ENCODE measurements at places on chromosomes 5 and 9. TPM values are rescaled to one million over a fixed set of nuclear protein-coding genes. Genes with fewer than 3 reads are reported as not detected.
A peak's percentile ranks its signal among the peaks of the same experiment; 100 is the strongest.

DNA sequence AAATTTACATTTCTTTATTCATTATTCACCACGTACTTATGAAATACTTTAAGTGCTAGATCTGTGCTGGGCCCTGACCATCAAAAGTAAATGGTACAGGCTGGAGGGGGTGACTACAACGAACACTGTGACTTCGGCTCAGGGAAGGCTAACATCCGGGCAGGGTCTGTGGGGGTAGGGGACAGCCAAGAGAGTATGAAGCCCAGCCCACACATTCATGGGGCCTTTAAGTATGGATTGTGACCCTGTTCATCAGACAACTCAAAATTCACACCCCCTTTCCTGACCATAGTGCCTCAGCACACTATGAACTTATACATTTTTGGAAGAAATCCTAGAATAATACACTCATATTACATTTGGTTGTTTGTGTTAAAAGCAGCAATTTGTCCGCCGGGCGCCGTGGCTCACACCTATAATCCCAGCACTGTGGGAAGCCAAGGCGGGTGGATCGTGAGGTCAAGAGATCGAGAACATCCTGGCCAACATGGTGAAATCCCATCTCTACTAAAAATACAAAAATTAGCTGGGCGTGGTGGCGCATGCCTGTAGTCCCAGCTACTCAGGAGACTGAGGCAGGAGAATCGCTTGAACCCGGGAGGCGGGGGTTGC lies 33.3 kb downstream of the MORN5 start:
- no peak overlapping the region for H3K4me3 ChIP-seq
- no peak overlapping the region for H3K27ac ChIP-seq
- no peak for DNase-seq
- no peaks in the 10 kb centered on the region for H3K27me3 ChIP-seq
- no peaks in the 10 kb centered on the region for H3K4me1 ChIP-seq
- H3K36me3 ChIP-seq, result no peaks in the 10 kb centered on the region

SNCB gene
- 0.91 TPM for total RNA-seq

PDE4D gene
- total RNA-seq, result 196 TPM

TAF11L4 gene
- total RNA-seq, result not detected

DNA sequence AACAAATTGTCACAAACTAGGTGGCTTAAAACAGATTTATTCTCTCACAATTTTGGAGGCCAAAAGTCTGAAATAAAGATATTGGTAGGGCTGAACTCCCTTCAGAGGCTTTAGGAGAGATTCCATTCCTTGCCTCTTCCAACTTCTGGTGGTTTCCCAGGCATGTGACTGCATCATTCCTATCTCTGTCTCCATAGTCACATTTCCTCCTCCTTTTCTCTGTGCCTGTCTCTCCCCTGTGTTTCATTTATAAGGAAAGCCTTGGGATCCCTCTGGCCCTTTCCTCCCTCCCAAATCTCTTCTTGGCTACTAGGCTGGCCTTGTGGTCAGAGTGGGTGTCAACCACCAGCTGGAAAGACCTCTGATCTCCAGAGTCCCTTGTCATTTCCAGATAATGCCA lies 78.2 kb downstream of the SNX18 start:
- H3K4me3 ChIP-seq, result no peak overlapping the region
- no peak overlapping the region for H3K27ac ChIP-seq
- no peaks in the 10 kb centered on the region for H3K4me1 ChIP-seq

GRCh38 chr5:1793966-1794900 lies 5.4 kb downstream of the MRPL36 start:
- no peaks in the 10 kb centered on the region for H3K27me3 ChIP-seq
- peaks cover 11% of the 10 kb centered on the region for H3K4me1 ChIP-seq
- H3K27ac ChIP-seq, result peak overlapping the region; percentile 9
- H3K4me3 ChIP-seq, result peak overlapping the region; percentile 11

DNA sequence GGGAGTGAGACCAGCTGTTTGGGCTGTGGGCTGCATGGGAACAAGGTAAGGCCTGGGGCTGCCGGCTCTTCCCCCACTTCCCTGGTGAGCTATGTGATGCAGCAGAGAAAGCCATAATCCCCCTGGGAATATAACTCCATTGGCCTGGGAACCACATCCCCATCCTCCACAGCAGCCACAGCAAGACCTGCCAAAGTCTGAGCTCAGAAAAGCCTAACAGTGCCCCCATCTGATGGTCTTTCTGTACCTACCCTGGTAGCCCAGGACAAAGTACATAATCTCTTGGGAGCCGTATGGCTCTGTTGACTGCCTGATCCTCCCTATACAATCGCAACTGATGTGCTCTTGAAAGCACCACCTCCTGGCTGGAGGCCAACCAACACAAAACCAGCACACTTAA lies 432.6 kb downstream of the CDH18 start:
- no peaks in the 10 kb centered on the region for H3K27me3 ChIP-seq
- no peak for DNase-seq
- H3K4me1 ChIP-seq, result no peaks in the 10 kb centered on the region
- no peak overlapping the region for H3K4me3 ChIP-seq
- H3K36me3 ChIP-seq, result no peaks in the 10 kb centered on the region

DOK3 gene
- total RNA-seq, result 2.4 TPM

- DNase-seq, result no peak
- H3K27ac ChIP-seq, result no peak overlapping the region
- no peaks in the 10 kb centered on the region for H3K36me3 ChIP-seq
- H3K4me1 ChIP-seq, result peaks cover 8% of the 10 kb centered on the region
- no peaks in the 10 kb centered on the region for H3K27me3 ChIP-seq
These were observed 3.4 kb downstream of the DOLK start for GRCh38 chr9:128943832-128944620.

IQGAP2 gene
- total RNA-seq, result 1.2 TPM

ACER2 gene
- total RNA-seq, result 2.4 TPM

GRCh38 chr9:78860801-78861475 lies 564.0 kb downstream of the PSAT1 start:
- H3K36me3 ChIP-seq, result no peaks in the 10 kb centered on the region
- H3K4me3 ChIP-seq, result no peak overlapping the region
- no peaks in the 10 kb centered on the region for H3K27me3 ChIP-seq
- DNase-seq, result no peak
- no peaks in the 10 kb centered on the region for H3K4me1 ChIP-seq

DNA sequence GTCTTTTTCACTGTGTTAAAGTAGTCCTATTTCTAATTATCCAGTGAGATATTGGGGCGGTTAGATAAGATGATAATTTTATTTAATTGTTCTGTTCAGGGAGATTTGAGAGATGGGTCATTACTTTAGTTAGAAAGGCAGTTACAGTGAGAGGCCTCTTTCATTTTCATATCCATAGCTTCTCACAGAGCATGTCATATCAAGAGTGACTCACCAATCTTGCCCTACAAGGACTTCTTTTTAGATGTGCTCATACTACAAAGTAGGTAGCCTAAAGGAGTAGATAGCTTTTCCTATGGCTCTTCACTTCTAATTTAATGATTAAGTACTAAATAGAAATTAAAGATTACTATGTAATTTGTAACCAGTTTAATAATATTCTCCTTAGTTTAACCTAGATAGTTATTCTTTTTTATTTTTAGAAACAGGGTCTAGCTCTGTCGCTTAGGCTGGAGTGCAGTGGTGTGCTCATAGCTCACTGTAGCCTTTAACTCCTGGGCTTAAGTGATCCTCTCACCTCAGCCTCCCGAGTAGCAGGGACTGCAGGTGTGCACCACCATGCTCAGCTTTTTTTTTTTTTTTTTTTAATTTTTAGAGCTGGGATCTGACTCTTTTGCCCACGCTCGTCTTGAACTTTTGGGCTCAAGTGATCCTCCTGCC lies 71.0 kb downstream of the FER start:
- no peaks in the 10 kb centered on the region for H3K36me3 ChIP-seq
- H3K27me3 ChIP-seq, result no peaks in the 10 kb centered on the region
- peaks cover 8% of the 10 kb centered on the region for H3K4me1 ChIP-seq
- no peak for DNase-seq
- H3K27ac ChIP-seq, result no peak overlapping the region
- no peak overlapping the region for H3K4me3 ChIP-seq

- DNase-seq, result no peak
- no peak overlapping the region for H3K4me3 ChIP-seq
- H3K36me3 ChIP-seq, result no peaks in the 10 kb centered on the region
- no peaks in the 10 kb centered on the region for H3K27me3 ChIP-seq
- no peaks in the 10 kb centered on the region for H3K4me1 ChIP-seq
- H3K27ac ChIP-seq, result no peak overlapping the region
These were observed 282.4 kb upstream of the KLF9 start for GRCh38 chr9:70696694-70697335.

STXBP1 gene
- total RNA-seq, result 7.1 TPM

TAF11L10 gene
- not detected for total RNA-seq

DNA sequence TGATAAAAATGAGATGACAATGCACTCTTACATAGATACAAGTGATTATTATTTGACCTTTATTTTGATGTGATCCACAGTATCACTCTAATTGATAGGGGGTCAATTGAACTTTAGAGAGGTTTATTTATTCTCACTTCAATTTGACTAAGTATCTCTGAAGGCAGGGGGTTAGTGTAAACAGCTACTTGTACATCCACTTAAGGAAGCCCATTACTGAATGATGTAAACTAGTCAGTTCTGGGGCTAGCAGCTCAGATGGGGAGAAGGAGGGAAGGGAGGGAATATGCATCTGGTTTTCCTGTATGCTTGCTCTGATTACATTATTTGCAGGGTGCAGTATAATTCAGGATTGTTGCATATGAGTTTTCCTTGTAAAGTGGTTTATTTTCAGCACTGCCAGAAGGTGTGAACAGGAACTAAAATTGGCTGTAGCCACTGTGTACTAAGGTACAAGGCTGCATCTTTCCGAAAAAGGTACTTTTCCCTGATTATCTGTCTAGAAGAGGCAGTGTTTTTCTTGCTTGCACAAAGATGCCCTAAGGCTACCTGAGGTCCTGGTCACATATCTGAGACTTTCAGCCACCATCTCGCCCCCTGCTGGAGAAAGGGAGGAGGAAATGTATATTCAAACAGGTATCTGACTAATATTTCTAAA lies 51.2 kb downstream of the MRPS27 start:
- H3K4me3 ChIP-seq, result no peak overlapping the region
- H3K27ac ChIP-seq, result no peak overlapping the region
- H3K4me1 ChIP-seq, result peaks cover 23% of the 10 kb centered on the region
- DNase-seq, result no peak
- no peaks in the 10 kb centered on the region for H3K27me3 ChIP-seq

DNA sequence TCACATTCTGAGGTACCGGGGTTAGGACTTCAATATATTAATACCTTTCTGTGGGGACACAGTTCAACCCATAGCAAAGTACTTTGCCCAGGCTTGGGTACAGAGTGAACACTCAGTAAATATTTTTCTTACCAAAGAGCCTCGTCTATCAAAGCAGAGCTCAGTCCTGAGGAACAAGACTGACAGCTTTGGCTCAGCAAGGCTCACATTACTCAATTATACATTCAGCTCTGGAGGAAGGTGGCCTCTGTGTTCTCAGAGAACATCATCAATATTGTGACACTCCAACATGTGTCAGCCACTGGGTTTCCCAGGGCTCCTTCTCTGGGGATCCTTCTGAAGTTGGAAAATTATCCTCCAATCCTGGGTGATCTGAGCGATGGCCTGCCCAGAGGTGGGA lies 186.4 kb downstream of the NMUR2 start:
- H3K36me3 ChIP-seq, result no peaks in the 10 kb centered on the region
- DNase-seq, result no peak
- no peaks in the 10 kb centered on the region for H3K4me1 ChIP-seq
- no peaks in the 10 kb centered on the region for H3K27me3 ChIP-seq
- H3K4me3 ChIP-seq, result no peak overlapping the region
- H3K27ac ChIP-seq, result no peak overlapping the region

DNA sequence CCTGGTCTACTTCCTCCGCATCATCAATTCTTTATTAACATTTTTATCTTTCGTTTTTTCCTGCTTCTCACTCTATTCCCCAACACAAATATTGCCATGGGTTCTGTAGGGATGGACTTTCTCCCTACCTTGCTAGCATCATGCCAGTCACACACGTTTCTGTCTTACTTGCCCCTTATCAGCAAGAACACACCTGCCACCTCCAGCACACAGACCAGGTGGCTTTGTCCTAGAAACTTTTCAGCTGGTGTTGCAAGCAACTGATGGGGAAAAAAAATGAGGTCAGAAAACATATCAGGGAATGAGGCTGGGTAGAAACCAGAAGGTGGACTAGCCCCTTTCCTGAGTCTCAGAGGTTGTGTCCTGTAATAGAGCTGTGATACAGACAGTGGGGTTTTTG lies 5.8 kb downstream of the SH3RF2 start:
- no peaks in the 10 kb centered on the region for H3K36me3 ChIP-seq
- H3K27me3 ChIP-seq, result no peaks in the 10 kb centered on the region
- no peak for DNase-seq
- H3K4me1 ChIP-seq, result peaks cover 30% of the 10 kb centered on the region

PCDHA11 gene
- total RNA-seq, result 0.06 TPM

CDC25C gene
- total RNA-seq, result not detected

DMRT2 gene
- 0.52 TPM for total RNA-seq

STOM gene
- 125 TPM for total RNA-seq

STPG3 gene
- not detected for total RNA-seq

EGFL7 gene
- total RNA-seq, result 47.0 TPM

KIAA1958 gene
- total RNA-seq, result 3.7 TPM

Measured in psoas muscle (tissue), 8 donors.